ENCODE measurements at places on chromosomes 16 and 17. TPM values are rescaled to one million over a fixed set of nuclear protein-coding genes. Genes with fewer than 3 reads are reported as not detected.

- DNase-seq, result no peak
- H3K4me1 ChIP-seq, result no peaks in the 10 kb centered on the region
- no peaks in the 10 kb centered on the region for H3K36me3 ChIP-seq
- no peak overlapping the region for H3K27ac ChIP-seq
These were observed 14.8 kb downstream of the PKD1L3 start for GRCh38 chr16:71985262-71985974.

KRTAP3-1 gene
- total RNA-seq, result not detected

DNA sequence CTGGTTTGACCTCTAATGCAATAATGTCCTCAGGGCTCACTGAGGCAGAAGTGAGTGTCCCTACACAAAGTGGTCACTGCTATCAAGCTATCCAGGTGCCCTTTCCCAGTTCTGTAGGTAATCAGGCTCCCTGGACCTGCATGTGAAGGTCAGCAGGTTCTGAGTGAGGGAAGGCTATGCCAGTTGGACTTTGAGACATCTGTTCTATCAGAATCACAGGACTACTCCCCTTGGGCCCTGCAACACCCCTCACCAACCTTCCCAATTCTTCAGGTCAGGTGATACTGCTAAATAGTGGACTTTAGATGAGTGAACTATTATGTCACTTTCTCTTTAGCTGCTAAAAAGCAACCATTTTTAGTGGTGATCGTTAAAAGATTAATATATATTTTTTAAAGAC is 37.6 kb downstream of the ZZEF1 start:
- H3K4me3 ChIP-seq, result no peak overlapping the region
- H3K4me1 ChIP-seq, result no peaks in the 10 kb centered on the region
- peaks cover 3% of the 10 kb centered on the region for H3K36me3 ChIP-seq
- no peaks in the 10 kb centered on the region for H3K27me3 ChIP-seq
- no peak overlapping the region for H3K27ac ChIP-seq
- no peak for DNase-seq

- H3K27me3 ChIP-seq, result no peaks in the 10 kb centered on the region
- no peaks in the 10 kb centered on the region for H3K36me3 ChIP-seq
- no peak overlapping the region for H3K4me3 ChIP-seq
These were observed 22.3 kb downstream of the MOSMO start for GRCh38 chr16:22030087-22030812.

GRCh38 chr16:10013364-10013763 is 168.9 kb downstream of the GRIN2A start:
- no peak overlapping the region for H3K27ac ChIP-seq
- H3K27me3 ChIP-seq, result no peaks in the 10 kb centered on the region
- no peaks in the 10 kb centered on the region for H3K4me1 ChIP-seq

CHST4 gene
- 0.59 TPM for total RNA-seq

GRCh38 chr16:11278681-11279628 is 2.2 kb downstream of the PRM1 start:
- no peak overlapping the region for H3K4me3 ChIP-seq
- no peaks in the 10 kb centered on the region for H3K36me3 ChIP-seq
- DNase-seq, result no peak
- H3K27me3 ChIP-seq, result no peaks in the 10 kb centered on the region
- H3K27ac ChIP-seq, result no peak overlapping the region
- no peaks in the 10 kb centered on the region for H3K4me1 ChIP-seq

KRT25 gene
- total RNA-seq, result not detected

- H3K4me3 ChIP-seq, result no peak overlapping the region
- H3K36me3 ChIP-seq, result no peaks in the 10 kb centered on the region
- no peaks in the 10 kb centered on the region for H3K27me3 ChIP-seq
These were observed 6.5 kb upstream of the C16orf74 start for GRCh38 chr16:85757341-85757822.

- no peaks in the 10 kb centered on the region for H3K27me3 ChIP-seq
- H3K27ac ChIP-seq, result no peak overlapping the region
- no peaks in the 10 kb centered on the region for H3K36me3 ChIP-seq
- DNase-seq, result no peak
These were observed 192.3 kb downstream of the HS3ST3A1 start for GRCh38 chr17:13409455-13409854.

GRCh38 chr16:50037662-50038220 is 12.7 kb downstream of the CNEP1R1 start:
- H3K27me3 ChIP-seq, result no peaks in the 10 kb centered on the region
- H3K4me1 ChIP-seq, result no peaks in the 10 kb centered on the region

HS3ST3A1 gene
- 0.66 TPM for total RNA-seq

All from breast epithelium (tissue), 4 donors.